ENCODE measurements at places on chromosomes 1 and 21. TPM values are rescaled to one million over a fixed set of nuclear protein-coding genes. Genes with fewer than 3 reads are reported as not detected.

LCK gene
- total RNA-seq = 1.1 TPM

TFF3 gene
- 21.1 TPM for total RNA-seq

KRTAP19-3 gene
- total RNA-seq = not detected

LAD1 gene
- total RNA-seq = not detected

ERRFI1 gene
- 84.4 TPM for total RNA-seq

FCRL4 gene
- not detected for total RNA-seq

SLC1A7 gene
- 1.7 TPM for total RNA-seq

CLCNKB gene
- total RNA-seq = 0.88 TPM

EVI5 gene
- 47.4 TPM for total RNA-seq

ENTREP3 gene
- total RNA-seq = 21.3 TPM

KCNE2 gene
- total RNA-seq = not detected

BEST4 gene
- 0.38 TPM for total RNA-seq

CYP4X1 gene
- total RNA-seq = 5.9 TPM

GUCA2B gene
- not detected for total RNA-seq

HHAT gene
- 1.5 TPM for total RNA-seq

PM20D1 gene
- 0.24 TPM for total RNA-seq

TRMT13 gene
- total RNA-seq = 12.6 TPM

CNR2 gene
- total RNA-seq = 0.05 TPM

HEYL gene
- total RNA-seq = 47.1 TPM

MAP10 gene
- total RNA-seq = 1.2 TPM

FMO3 gene
- total RNA-seq = 0.90 TPM

CITED4 gene
- 8.3 TPM for total RNA-seq

TEX38 gene
- total RNA-seq = not detected

NBPF6 gene
- not detected for total RNA-seq

XCL2 gene
- total RNA-seq = not detected

AADACL4 gene
- total RNA-seq = not detected

LHX4 gene
- not detected for total RNA-seq

AQP10 gene
- total RNA-seq = 0.24 TPM

CFAP126 gene
- not detected for total RNA-seq

TRMT1L gene
- 16.9 TPM for total RNA-seq

RAD54L gene
- total RNA-seq = 0.60 TPM

HES5 gene
- total RNA-seq = 0.24 TPM

ADAMTS4 gene
- total RNA-seq = 28.0 TPM

SLC30A2 gene
- not detected for total RNA-seq

CD247 gene
- total RNA-seq = 2.0 TPM

MPL gene
- total RNA-seq = 0.90 TPM

MEGF6 gene
- 123 TPM for total RNA-seq

SLFNL1 gene
- 0.14 TPM for total RNA-seq

FCGR2B gene
- total RNA-seq = 33.0 TPM

YIPF1 gene
- total RNA-seq = 15.1 TPM

PDPN gene
- total RNA-seq = 40.9 TPM

NBPF4 gene
- total RNA-seq = not detected

GPR25 gene
- not detected for total RNA-seq

ZFP69B gene
- total RNA-seq = 2.6 TPM

ATAD3C gene
- total RNA-seq = 0.14 TPM

NTMT2 gene
- not detected for total RNA-seq

SHISAL2A gene
- 0.14 TPM for total RNA-seq

OR6K6 gene
- not detected for total RNA-seq

FAM151A gene
- total RNA-seq = not detected

GCSAML gene
- 0.29 TPM for total RNA-seq

SPRR2F gene
- not detected for total RNA-seq

ZZZ3 gene
- total RNA-seq = 39.0 TPM

PLA2G2D gene
- total RNA-seq = not detected

SPATA21 gene
- total RNA-seq = not detected

FCGR3B gene
- 4.5 TPM for total RNA-seq

OR2L3 gene
- not detected for total RNA-seq

OR2AK2 gene
- not detected for total RNA-seq

LEFTY1 gene
- 0.38 TPM for total RNA-seq

NBPF20 gene
- total RNA-seq = 3.6 TPM
